ENCODE measurements at places on chromosomes 5 and 9.

DNA sequence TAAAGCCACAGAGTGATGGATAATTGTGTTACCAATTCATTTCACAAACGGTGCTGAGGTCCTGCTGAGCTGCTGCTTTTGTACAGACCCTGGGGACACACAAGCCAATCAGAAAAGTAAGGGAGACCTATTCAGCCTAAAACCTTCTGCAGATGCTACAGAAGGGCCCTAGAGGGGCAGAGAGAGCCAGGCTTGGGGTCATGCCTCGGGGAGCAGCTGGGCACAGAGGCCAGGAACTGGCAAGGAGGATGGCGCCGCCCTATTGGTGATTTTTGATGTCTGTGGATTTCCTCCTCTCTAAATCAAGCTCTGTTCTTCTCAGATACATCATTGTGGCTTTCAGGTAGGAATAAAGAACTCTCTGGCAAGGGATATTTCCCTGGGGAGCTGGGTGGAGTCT, 181.9 kb downstream of the ZNF462 start:
- DNase-seq = no peak

- peak; percentile 23 for DNase-seq
Observed at GRCh38 chr5:132557478-132558172, 848 bp downstream of the RAD50 start.

GRCh38 chr5:17222664-17223063, 5.2 kb downstream of the BASP1 start:
- DNase-seq = no peak

GRCh38 chr5:3025392-3025791, 273.9 kb upstream of the IRX2 start:
- no peak for DNase-seq

GRCh38 chr5:150158170-150158949, 2.7 kb upstream of the PDGFRB start:
- no peak for DNase-seq

DNA sequence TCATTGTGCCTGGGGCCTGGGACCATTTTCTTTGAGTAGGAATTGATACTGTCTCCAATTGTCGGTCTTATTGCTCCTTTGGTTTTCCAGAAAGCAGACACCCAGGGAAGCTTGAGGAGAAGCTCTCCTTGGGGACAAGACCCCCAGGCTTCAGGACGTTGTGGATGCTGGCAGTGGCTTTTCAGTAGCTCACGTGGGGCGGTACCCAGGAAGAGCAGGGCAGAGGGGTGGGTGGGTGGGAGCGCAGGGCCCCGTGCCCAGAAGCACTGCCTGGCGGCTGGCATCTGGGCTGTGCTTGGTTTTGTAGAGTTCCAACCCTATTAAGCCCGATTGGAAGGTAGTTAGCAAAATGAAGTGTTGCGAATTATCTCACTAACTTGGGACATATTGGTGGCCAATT, 374.2 kb upstream of the IRX1 start:
- no peak for DNase-seq

- no peak for DNase-seq
Observed at GRCh38 chr5:111447099-111447498, 65.2 kb downstream of the STARD4 start.

DNA sequence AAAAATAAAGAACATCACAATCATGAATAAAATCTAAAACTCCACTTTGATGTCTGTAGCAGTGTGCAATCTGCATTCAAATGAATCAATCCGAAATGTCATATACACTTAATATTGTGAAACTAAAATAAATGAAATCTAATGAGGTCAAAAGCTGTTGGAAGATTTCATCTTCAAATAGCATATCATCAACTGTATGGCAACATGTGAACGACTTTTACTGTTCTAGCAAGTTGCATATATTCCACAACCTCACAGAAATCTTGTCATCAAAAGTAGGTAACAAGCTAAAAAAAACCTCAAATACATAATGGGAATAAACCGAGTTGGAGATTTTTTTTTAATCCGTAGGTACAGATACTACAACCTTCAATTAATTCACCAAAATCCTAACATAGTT, 1.2 kb downstream of the PTBP3 start:
- no peak for DNase-seq

DNA sequence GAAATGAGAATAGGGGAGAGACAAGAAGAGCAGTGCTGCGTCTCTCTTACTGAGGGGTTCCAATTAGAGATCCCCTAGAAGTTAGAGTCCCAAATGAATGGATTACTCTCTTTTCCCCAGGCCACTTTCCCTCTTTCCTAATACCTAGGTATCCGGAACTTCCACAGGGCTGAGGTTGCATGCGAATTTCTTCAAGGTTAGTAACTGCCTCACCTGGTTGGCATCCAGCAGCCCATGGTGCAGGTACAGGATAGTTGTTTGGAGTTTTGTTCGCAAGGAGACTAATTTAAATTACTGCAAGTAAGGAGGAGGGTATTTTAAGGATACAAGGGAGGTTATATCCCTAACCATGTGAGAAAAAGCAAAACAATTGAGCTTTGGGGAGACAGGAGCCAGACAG, 52.4 kb upstream of the JAK2 start:
- DNase-seq = no peak

DNA sequence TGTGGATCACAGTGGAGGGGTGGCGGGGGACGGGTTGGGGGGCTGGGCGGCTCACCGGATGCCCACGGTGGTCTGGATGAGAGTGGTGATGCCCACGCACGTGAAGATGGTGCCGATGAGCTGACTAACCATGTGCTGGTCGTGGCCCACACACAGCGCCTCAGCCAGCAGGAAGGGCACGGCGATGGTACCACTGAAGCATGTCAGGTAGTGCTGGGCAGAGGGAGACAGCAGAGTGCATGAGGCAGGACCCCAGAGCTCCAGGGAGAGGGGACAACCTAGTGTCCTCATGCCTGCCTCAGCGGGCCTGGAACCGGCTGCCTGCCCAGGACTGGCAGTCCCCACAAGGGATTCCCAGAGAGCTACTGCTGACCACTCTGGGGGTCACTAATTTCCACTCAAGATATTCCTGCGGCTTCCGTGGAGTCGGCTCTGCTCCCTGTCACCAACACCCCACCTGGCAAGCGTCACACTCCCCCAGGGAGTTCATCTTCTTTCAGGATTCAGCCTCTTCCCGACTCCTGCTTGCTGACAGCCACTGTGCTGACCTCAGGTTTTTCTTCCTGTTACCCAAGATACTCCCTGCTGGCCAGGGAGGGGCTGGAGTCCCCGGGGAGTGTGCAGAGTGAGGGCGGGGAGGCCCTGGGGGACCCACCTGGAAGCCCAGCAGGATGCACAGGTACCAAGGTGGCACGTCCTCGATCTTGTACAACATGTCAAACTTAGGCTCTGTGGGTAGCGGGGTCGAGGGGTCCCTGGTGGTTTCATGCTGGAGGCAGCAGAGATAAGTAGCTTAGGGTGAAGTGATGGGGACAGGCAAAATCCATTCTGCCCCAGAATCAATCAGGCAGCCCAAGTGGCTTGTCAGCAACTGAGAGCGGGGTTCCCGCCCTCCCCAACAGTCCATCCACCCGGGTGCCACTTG, 998 bp downstream of the SLC23A1 start:
- DNase-seq = no peak

- DNase-seq = no peak
Observed at GRCh38 chr9:90872835-90873294, 71.2 kb downstream of the SYK start.

DNA sequence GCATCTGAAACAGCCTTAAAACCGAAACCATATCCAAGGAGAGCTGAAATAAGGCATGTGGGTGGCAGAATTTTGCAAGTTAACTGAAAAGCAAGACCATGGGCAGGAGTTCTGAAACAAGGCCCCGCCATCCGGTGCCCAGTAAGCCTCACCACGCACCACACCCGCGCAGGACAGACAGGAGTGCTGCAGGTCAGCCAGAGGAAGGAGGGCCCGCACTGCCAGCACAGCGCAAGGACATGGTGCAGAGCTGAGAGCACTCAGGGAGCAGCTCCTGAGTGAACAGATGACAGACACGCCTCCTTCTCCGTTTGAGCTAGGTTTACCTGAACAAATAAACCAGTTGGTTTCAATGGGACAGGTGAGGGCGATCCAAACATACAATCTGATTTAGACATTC, 16.5 kb upstream of the ISCA1 start:
- DNase-seq = no peak

DNA sequence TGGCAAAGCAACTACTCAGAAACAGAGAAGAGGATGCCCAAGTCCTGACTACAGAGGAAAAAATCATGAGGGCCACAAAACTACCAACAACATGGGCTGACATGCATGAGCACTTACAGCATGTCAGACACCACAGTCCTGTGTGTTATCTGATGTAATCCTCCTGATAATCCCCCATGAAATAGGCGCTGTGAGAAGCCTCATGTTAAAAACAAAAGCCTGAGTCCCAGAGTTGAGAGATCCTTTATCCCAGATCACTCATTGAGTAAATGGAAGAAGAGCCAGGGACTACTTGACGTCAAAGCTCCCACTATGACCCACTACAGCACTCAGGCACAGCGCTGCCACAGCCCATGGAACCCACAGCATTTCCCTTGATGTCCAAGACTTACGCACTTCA, 7.2 kb upstream of the SPOCK1 start:
- no peak for DNase-seq

DNA sequence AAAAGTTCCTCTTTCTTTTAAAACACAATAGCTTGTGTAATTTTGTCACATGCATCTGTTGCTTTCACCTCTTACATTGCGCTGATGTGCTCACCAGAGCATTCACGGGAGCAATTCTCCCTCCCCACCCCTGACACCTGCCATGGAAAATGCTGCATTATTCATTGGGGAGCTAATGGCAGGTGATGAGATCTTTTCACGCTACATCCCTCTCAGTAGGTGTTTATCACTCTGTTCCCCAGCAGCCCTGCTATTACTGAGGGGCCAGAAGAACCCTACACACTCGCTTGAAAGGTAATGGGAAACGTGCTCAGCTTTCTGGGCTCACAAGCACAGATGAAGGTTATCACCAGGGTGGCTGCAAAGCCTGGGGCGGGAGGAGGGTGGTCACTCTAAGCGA, 398.0 kb downstream of the PSAT1 start:
- no peak for DNase-seq

DNA sequence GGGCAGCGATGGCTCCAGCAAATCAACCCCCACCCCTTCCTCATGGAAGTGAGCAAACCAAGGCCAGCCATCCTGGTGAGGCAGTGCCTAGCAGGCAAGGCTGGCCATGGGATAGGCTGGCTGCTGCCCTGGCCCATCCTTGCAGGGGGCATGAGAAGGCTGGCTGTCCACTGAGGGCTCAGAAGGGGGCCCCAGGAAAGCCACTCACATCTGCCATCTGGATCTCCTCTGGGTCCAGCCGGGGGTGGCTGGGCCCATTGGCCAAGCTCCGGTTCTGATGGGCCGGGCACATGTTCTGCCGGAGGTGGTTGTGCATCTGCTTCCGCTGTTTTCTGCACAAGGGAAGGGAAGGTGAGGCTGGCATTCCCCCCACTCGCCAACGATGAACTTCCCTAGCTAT, 57.1 kb downstream of the PSD2 start:
- DNase-seq = no peak

DNA sequence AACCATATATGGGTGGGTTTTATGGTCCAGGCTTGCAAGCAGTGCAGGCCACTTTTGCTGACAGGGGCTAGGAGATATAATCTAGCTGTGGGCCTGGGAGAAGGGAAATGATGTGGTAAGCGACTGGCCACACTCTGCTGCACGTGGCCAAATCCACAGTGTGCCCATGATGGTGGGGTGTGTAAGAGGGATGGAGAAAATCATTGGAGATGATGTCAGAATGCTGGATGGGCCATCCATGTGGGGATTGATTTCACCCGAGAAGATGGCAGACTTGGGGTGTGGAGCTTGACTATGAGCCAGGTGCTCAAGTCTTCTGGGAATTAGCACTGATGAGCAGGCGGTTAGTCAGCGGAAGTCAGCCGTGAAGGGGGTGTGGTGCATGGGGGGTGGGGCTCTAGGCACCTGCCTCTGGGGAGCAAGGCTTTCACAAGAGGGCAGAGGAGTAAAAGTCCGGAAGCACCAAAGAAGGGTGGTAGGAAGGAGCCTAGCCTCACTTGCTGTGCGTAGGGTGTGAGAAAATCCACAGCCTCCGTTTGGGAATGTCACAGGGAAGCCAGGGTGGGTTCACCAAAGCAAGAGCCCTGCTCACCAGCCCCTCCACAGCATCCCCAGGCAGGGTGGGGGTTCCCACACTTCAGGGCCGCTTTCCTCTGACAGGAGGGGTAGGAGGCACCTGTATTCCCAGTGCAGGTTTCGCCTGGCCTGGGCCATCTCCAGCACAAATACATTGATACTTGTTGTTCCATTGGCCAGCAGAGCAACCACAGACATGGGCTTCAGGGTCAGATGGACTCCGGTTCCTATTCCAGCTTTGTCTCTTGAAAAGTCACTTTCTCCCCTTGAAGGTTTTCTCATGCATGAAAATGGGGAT, 44.5 kb upstream of the ANGPTL2 start:
- DNase-seq = no peak

- no peak for DNase-seq
Observed at GRCh38 chr5:2651116-2651515, 100.4 kb downstream of the IRX2 start.

- DNase-seq = no peak
Observed at GRCh38 chr9:112035166-112035826, 138.7 kb downstream of the UGCG start.
